Activated T-helper 1 cell treated with Interleukin-2 at 50 U/mL for 16 hours (primary cell): ENCODE measurements at places on chromosomes 5 and 9.

DNA sequence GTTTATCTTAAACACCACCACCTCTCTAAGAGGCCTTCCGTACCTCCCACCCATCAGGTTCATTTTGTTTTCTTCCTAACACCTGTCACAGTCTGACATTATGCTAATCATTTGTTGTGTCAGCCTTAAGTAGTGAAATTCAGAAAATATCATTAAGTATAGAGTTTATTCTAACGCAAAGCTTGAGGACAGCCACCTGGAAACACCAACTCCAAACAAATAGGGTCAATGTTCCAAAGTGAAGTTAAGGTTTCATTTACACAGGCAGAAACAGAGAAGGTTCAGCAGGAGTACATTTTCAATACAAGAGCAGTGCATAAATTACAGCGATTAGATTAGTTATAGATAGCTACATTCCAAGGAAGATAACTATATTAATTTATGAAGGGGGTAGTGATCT, 1.3 kb upstream of the SMC5 start:
- DNase-seq = no peak

GRCh38 chr5:169160405-169160901, 140.5 kb downstream of the SLIT3 start:
- DNase-seq = no peak

DNA sequence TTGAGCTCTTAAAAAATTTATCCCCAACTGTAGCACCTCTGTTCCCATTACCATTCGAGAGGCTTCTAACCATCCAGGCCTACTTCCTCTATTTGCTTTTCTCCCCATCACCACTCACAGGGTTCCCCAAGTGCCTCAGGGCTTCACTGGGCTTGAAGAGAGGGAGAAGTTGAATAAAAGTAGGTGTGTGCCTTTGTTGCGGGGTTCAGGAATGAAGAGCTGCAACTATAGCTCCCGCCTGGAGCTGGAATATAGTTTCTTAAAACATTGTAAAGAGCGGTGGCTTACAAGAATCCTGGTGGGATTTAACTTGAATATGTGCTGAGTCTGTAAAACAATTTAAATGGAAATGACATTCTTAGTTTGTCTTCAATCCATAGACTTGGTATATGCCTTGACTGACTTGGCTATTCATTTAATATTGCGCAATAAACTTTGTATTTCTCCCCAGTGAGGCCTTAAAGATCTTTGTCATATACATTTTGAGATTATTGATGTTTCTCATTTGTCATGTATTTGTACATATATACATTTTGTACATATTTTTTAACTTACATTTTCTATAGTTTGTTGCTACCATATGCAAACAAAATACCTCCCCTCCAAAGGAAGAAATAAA, 7.2 kb downstream of the ENTREP1 start:
- DNase-seq = no peak

- DNase-seq = no peak
These were observed 26.2 kb downstream of the IRF1 start for GRCh38 chr5:132464156-132464939.

DNA sequence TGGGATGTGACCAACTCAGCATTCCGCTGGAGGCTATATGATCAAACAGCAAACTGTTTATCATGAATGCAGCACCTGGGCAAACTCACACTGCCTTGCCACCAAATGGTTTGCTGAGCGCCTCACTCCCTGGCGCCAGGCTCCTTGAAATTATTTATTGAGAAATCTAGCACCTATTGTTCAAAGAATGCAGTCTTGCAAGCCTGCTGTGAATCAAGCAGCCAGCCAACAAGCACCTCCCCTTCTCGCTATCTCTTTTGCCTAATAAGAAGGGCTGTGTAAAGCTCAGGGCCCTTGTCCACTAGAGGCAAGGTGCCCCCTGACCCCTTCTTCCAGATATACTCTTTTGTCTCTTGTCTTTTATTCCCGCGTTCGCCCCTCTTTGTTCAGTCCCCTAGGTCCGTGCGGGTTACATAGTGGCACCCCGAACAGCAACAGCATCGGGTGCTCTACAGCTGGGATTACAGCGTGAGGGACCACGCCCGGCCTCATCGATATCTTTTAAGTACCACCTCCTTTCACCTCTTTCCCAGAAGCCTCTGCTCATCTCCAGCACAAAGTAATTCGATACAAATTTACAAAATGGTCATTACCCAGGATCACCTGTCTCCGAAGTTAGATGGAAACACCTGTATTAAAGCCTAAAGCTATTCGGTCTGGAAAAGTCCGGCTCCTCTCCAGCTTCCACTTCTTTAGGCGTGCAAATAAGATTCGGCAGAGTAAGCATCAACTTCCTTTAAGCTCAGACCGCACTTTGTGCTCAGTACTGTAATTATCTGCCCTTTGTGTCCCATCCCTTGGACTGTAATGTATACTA, 896 bp downstream of the RIGI start:
- no peak for DNase-seq
